ENCODE measurements at places on chromosomes 2 and 18.
A peak's percentile ranks its signal among the peaks of the same experiment; 100 is the strongest.

DNA sequence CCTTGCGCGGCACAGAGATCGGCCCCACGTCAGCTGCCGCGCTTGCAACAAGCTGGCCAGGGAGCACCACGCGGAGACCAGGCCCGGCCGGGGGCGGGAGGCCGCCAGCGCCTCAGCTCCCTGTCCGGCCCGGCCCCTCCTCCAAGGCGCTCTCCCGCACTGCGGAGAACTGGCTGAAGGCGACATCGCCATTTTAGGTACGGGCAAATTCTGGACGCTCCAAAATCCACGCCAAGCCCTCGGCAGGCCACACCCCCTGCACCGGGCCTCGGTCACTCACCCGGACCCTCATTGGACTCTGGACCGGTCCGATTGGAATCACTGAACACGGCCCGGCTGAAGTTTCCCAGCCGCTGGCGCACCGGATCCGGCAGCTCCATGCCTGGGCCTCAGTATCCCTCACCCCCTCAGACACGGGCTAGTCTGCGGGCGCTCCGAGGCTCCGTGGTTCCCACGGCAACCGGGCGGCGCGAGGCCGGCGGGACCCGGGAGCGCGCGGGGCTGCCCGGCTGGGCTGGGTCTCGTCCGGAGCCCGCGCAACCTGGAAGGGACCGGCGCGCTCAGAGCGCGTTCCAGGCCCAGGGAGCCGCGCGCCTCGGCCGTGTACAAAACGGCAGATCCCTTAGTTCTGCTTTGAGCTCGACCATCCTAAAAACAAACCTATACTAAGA, at the start of gene TMEM17:
TSS of gene TMEM17 (minus strand) at position 446 of the 671 bp plus-strand sequence. CDS start at position 380, 66 bp downstream.
- peak; percentile 93 for DNase-seq

DNA sequence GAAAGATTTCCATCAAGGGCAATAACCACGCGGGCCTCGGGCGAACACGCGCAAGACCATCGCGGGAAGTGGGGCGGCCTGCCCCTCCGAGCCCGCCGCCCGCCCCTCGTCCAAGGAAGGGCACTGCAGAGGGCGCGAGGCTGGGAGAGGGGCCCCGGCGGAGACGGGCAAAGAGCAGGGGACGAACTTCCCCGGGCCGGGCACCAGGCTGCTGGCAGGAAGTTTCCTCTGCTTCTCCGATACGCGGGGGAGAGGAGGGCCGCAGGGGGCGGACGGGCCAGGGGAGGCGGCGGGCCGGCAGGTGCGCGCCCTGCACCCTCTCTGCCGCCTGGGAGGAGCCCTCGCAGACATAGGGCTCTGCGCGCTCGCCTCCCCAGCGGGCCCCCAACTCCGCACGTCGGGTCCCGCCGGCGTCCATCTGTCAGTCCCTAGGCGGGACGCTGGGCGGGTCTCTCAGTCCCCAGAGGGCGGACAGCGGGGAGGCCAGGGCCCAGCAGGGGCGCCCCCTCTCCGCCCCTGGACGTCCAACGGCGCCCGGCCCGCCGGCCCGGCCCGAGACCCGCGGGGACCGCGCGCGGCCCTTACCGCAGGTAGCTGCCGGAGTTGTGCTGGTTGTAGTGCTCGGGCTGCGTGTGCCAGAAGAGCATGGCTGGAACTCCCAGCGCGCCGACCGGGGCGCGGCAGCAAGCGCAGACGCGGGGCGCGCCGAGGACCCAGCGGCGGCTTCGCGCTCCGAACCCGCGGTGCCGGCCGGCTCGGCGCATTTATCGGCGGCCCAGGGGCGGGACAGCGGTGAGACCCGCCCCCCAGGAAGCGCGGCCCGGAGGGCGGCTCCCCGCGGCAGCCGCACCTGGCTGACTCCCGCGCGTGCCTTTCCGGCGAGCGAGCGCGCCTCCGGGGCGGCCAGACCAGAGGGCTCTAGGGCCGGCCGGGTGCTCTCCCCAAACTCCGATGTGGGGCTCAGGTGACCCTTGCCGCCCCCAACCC, at the start of gene TFCP2L1:
TSS of gene TFCP2L1 (minus strand) at position 740 of the 987 bp plus-strand sequence. CDS start at position 647, 93 bp downstream.
- no peak for DNase-seq

- DNase-seq: no peak
Observed at GRCh38 chr2:120431386-120432292, 85.7 kb downstream of the INHBB start.

GRCh38 chr2:165601928-165602521, 132.5 kb downstream of the CSRNP3 start:
- peak; percentile 74 for DNase-seq

- DNase-seq: no peak
Observed at GRCh38 chr2:13091455-13091854, 374.7 kb downstream of the TRIB2 start.

Data from right lung (tissue), 10 donors.